ENCODE measurements at places on chromosomes 12 and 14.

GRCh38 chr12:114685320-114685781, 1.4 kb upstream of the TBX3 start:
- DNase-seq, result no peak

GRCh38 chr12:121184984-121185889, 24.7 kb upstream of the P2RX4 start:
- no peak for DNase-seq

GRCh38 chr12:67155863-67156262, 113.3 kb upstream of the CAND1 start:
- DNase-seq, result no peak

- no peak for DNase-seq
These were observed 92.3 kb downstream of the NTF3 start for GRCh38 chr12:5524116-5524768.

- no peak for DNase-seq
These were observed 215.0 kb upstream of the USP15 start for GRCh38 chr12:62045211-62045610.

DNA sequence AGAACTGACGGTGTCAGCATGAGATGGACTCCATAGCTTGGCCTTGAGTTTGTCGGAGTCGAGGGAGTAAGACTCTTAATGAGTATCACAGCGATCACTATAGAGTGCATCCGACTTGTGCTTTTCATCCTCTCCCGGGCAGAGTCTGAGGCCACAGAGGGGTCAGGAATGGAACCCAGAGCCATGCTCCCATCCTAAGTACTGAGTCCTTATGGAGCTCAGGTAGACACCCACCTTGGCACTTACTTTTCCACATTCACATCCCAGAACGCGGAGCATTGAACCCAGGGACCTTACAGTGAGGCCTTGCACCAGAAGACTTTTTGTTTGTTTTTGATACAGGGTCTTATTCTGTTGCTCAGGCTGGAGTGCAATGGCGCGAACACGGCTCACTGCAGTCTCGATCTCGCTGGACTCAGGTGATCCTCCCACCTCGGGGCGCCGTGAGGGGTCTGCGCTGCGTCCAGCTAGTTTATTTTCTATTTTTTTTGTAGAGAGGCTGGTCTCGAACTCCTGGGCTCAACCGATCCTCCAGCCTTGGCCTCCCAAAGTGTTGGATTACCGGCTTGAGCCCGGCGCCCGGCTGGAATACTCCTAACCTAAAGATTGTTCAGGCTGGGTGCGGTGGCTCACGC, 719 bp upstream of the SRSF9 start:
- DNase-seq, result peak; percentile 32

- DNase-seq, result no peak
These were observed 66.5 kb downstream of the TNFAIP2 start for GRCh38 chr14:103189481-103190470.

DNA sequence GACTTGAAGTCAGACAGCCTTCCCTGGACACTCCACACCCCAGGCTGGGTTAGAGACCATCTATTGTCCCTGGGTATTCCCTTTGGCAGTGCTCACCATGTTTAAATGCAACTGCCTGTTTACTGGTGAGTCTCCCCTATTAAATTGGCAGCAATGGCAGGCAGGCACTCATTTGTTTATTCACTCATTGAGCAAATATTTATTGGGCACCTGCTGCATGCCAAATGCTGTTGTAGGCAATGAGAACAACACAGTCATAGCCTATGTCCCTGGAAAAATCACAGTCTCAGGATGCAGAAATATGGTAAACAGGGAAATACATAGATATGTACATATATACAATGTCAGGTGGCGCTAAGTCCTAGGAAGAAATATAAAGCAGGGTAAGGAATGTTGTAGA, 212.8 kb downstream of the SUDS3 start:
- DNase-seq, result no peak

- DNase-seq, result no peak
These were observed 12.7 kb downstream of the OSBPL8 start for GRCh38 chr12:76546889-76547288.

- DNase-seq, result no peak
These were observed 56.2 kb downstream of the CRADD start for GRCh38 chr12:93733358-93733757.
